ENCODE measurements at places on chromosomes 16 and 17.

DNA sequence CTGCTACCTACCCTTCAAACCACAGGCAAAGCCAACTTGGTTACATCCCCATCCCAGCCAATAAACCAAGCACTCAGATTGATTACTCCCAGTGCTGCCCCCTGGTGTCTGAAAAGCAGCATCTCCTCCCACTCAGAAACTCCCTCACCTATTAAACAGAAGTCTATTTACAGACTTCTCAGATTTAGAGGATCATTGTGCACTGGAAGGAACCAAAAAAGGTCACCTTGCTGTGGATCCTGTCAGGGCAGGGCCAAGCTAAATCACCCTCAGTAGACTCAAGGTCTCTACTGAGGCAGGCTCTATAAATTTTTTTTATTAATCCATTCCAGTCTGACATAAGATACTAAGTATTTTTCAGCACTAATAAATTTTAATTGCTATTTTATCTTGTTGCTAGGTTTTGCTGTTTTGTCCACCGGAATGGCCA lies 17.6 kb downstream of the HIGD1B start:
- peak; percentile 19 for DNase-seq

- no peak for DNase-seq
Measured at GRCh38 chr16:4513086-4513860, 25.3 kb downstream of the CDIP1 start.

DNA sequence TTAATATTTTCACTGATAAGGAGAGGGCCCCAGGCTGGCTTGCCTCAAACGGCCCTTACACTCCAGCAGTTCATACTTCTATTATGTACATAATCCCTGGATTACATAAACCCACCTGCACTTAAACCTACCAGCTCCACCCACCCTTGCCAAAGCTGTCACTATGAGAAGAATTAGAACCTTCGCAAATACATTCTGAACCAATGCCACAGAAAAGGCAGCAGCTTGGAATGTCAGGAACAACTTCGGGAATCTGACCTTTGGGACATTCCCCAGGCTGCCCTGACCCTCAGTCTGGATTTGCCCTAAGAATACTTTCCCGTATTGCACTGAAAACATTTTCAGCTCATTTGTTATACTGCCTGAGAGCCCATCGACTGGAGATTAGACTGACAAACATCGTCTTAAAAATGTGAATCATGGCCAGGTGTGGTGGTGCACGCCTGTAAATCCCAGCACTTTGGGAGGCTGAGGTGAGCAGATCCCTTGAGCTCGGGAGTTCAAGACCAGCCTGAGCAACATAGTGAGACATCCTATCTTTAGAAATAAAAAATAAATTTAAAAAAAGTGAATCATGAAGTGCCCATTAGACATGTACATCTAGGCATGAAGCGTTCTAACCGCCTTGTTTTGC lies 21.0 kb upstream of the SEC14L1 start:
- DNase-seq = no peak

DNA sequence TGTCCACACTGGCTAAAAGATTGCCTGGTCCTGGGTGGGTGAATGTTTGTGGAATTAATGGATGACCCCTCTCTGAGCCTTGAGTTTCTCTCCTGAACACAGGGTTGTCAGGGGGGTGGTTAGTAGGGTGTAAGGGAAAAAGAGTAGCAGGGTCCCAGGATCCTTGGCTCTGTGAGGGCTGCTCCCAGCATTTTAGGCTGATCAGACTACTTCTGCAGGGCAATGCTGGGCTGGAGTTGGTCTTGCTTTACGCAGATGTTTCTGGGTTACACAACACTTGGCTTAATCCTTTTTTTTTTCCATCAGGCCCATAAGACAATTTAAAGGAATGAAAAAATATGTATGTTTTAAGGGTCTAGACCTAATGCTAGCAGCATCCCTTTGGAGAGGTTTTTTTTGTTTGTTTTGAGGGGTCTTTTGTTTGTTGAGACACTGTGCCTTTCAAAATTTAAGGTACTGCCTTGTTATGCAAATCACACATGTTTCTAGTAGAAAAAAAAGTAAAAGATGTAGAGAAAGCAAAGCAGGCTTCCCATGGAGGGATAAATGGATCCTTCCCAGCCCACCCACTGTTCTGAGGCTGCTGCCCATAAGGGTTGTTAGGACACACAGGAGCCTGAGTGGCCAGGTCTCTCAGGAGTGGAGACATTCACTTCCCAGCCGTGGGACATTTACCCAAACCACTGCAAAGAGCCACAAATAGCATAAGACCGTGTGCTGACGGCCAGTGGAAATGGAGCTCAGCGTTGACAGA lies 225.6 kb upstream of the HSBP1 start:
- no peak for DNase-seq

- no peak for DNase-seq
Measured at GRCh38 chr16:51113236-51114125, 37.6 kb downstream of the SALL1 start.

GRCh38 chr17:11031787-11032186 lies 193.9 kb upstream of the PIRT start:
- DNase-seq = no peak

DNA sequence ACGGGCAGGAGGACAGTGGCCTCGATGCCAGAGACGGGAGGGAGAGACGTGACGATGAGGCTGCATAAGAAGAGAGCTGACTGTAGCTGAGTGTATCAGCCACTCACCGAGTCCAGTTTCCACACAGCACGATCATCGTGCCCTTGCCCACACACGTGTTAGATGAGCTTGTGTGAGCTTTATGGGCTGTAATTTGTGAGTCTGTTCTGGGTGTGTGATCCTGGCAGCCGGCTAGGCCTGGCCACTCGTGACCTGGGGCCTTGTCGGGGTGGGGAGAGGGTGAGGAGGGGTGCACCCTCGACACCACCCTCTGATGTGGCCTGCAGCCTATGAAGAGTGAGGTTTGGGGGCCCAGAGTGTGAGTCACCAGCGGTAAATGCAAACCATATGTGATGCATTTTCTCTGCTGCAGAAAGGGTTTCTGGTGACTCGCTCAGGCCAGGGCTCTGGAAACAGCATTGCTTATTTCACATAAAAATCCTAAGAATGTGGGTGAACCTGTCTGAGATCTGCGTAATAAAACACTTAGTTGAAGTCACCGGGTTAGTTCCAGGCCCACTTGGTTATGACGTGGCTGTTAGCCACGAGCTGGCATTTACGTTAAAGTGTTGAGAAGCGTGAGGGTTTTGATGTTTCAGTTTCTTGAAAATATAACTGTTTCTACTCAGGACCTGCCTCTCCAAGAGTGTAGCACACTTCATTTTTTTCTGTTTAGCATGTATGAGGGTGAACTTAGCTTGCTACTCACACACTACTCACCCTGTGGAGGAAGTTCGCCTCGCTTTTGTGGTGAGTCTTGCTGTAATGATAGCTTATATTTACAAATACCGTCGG lies 4.2 kb downstream of the METRNL start:
- peak; percentile 83 for DNase-seq

GRCh38 chr17:19332371-19333131 lies 30.0 kb downstream of the B9D1 start:
- DNase-seq = no peak

DNA sequence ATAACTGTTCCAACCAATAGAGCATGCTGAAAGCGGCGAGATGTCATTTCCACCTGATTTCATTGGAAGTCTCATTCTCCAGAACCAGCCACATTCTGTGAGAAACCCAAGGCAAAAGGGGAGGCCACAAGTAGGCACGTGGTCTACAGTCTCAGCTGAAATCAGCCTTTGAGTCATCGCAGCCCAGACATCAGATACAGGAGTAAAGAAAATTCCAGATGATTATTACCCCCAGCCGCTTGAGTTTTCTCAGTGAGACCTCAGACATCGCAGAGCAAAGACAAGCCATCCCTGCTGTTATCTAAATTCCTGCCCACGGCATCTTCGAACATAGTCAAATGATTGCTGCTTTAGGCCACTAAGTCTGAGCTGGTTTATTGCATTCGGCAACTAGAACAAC lies 23.1 kb downstream of the STAT3 start:
- DNase-seq = no peak

DNA sequence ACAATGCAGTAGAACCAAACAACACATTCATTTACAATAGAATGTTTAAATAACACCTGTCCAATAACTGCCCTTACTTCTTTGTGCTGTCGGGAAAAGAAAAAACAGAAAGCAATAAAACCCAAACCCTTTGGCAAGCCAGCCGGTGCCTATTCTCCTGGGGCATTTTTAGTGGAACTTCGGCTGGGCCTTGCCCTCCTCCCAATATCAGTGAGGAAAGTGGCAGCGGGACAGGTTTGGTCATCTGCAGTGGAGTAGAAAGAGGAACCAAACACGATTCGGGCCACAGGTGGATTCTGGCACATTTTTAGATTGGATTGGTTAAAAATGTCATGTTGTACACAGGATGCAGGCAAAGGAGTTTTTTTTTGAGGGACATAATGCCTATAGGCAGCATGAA lies 32.0 kb downstream of the PSME3IP1 start:
- no peak for DNase-seq

- DNase-seq = no peak
Measured at GRCh38 chr17:45948498-45948880, 50.6 kb upstream of the STH start.

GRCh38 chr17:31425282-31426040 lies 34.0 kb downstream of the RAB11FIP4 start:
- DNase-seq = no peak

DNA sequence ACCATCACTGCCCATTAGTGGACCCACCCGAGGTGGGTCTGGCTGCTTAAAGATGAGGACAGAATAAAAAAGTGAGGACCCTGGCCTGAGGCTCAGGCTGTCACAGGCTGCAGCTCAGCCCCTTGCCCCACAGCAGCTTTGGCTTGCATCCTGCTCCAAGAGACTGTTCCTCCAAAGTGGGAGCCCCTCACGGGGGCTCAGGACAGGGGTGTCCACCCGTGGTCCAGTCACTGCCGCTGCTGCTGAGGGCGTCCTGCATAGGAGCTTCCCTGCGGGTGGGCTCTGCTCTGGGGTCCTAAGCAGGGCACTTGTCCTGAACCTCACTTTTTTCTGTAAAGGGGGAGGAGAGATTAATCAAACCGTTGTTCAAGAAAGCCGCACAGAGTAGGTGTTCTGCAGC lies 47.8 kb downstream of the SREBF1 start:
- DNase-seq = no peak

GRCh38 chr17:57211543-57211942 lies 44.8 kb upstream of the MSI2 start:
- no peak for DNase-seq

- no peak for DNase-seq
Measured at GRCh38 chr16:86848821-86849220, 270.5 kb downstream of the FOXL1 start.

DNA sequence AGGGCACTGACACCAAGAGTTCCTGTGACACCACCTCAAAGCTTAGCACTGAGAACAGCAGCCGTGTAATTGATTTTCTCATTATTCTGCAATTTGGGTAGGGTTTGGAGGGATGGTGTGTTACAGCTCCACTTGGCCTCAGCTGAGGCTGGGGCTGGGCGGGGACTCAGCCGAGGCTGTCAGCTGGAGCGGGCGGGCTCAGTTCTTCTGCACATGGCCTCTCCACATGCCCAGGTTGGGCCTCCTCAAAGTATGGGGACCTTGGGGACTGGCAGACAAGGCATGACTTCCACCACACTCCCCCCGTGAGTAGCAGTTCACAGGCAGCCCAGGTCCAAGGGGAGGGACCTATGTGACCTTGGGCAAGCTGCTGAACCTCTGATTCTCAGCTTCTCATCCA lies 171.5 kb downstream of the IRF8 start:
- no peak for DNase-seq

DNA sequence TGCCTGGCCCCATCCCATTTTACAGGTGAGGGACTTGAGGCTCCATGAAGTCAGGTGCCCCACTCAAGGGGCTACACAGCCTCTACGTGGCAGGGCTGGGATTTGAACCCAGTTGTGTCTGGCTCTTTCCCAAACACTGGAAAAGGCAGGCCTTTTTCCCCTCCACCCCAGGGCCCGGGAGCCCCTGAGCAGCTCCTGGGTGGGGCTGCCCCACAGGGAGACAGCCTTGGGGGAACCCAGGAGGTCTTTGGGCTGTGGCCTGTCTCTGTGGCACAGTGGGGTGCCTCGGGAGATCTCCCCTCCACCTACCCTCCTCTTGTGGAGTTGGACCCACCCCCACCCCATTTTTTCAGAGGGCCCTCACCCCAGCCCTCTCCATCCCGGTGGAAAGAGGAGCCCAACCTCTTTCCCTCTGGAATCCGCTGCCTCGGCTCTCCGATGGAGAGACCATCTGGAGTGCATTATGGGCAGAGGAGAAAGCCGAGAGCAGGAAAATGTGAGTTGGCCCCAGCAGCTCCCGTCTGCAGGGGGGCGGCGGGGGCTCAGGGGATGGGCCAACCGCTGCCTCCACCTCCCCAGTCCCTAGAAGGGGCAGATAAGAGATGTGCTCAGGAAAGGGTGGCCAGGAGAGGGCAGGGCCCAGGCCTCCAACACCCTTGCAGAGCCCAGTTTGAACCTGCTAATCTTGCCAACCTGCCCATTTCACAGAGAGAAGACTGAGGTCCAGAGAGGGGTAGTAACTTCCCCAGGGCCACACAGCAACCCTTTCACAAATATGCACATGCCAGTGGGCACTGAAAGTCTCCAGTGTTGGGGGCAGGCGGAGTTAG lies 15.4 kb upstream of the TMEM92 start:
- DNase-seq = no peak

- DNase-seq = no peak
Measured at GRCh38 chr17:79883202-79883601, 44.0 kb upstream of the CBX4 start.

GRCh38 chr16:12586701-12587100 lies 217.0 kb downstream of the CPPED1 start:
- DNase-seq = no peak

DNA sequence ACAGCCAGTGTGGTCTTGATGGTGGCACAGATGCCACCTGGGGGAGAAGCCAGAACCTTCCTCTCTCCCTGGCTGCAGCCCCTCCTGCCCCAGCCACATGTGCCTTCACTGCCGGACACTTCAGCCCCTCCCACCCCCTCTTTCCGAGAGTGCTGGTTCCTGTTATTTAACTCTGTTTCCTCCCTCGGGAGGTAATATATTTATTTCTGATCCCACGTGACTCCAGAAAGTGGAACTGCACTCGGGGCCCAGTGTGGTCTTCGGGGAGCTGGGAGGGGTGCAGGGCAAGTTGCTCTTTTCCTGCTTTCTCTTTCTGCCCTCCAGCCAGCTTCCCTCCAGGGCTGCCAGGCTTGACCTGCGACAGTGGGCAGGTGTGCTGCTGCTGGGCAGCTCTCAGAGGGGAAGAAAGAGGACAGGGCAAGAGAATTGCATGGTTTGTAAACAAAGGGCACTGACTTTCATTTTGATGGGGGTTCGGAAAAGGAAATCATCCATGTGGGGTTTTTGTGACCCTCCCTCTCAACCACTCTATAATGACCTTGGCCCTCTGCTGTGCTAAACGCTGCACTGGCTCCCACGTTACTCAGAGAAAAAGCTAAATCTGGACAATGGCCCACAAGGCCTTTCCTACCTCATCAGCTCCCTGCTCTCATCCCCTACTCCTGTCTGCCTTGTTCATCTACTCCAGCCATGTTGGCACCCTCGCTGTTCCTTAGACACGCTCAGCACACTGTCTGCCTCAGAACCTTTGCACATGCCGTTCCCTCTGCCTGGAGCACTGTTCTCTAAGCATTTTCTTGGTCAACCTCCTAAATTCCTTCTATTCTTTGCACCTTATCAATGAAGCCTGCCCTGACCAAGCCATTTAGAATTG lies 8.2 kb upstream of the CIITA start:
- DNase-seq = no peak

GRCh38 chr16:12511708-12512107 lies 292.0 kb downstream of the CPPED1 start:
- DNase-seq = no peak

- no peak for DNase-seq
Measured at GRCh38 chr16:47026947-47027346, 53.5 kb upstream of the DNAJA2 start.

GRCh38 chr17:17139972-17140589 lies 66.1 kb downstream of the PLD6 start:
- no peak for DNase-seq

GRCh38 chr16:57265850-57266530 lies 18.5 kb downstream of the PLLP start:
- no peak for DNase-seq
